ENCODE measurements at places on chromosomes 2 and 18. TPM values are rescaled to one million over a fixed set of nuclear protein-coding genes. Genes with fewer than 3 reads are reported as not detected.

MFSD2B gene
- not detected for total RNA-seq

UGT1A4 gene
- 0.56 TPM for total RNA-seq

NYAP2 gene
- total RNA-seq: not detected

NT5C1B gene
- 0.13 TPM for total RNA-seq

MEP1B gene
- not detected for total RNA-seq

PCARE gene
- total RNA-seq: not detected

CAPN14 gene
- not detected for total RNA-seq

ARHGAP15 gene
- total RNA-seq: 13.0 TPM

TMEM37 gene
- total RNA-seq: 49.0 TPM

ABCG8 gene
- total RNA-seq: not detected

PSD4 gene
- total RNA-seq: 136 TPM

DPP4 gene
- total RNA-seq: 12.7 TPM

TMEM198 gene
- 4.6 TPM for total RNA-seq

RRM2 gene
- 0.83 TPM for total RNA-seq

C1QL2 gene
- total RNA-seq: not detected

SP140L gene
- total RNA-seq: 9.5 TPM

OTOF gene
- total RNA-seq: not detected

LYG1 gene
- total RNA-seq: not detected

KCNK3 gene
- total RNA-seq: 5.6 TPM

RNU2-63P gene
- not detected for total RNA-seq

G6PC2 gene
- not detected for total RNA-seq

ZNF804A gene
- total RNA-seq: 0.49 TPM

DYNAP gene
- not detected for total RNA-seq

GAL3ST2 gene
- not detected for total RNA-seq

AMMECR1L gene
- 12.0 TPM for total RNA-seq

DSG1 gene
- not detected for total RNA-seq

PAIP2B gene
- 11.6 TPM for total RNA-seq

TMEM169 gene
- 3.1 TPM for total RNA-seq

ZNF638 gene
- total RNA-seq: 208 TPM

SLC20A1 gene
- 40.3 TPM for total RNA-seq

IGFBP5 gene
- 704 TPM for total RNA-seq

CHST9 gene
- under 0.01 TPM for total RNA-seq

SPP2 gene
- total RNA-seq: not detected

LHCGR gene
- 0.59 TPM for total RNA-seq

CTAGE1 gene
- total RNA-seq: not detected

GALNT1 gene
- total RNA-seq: 42.6 TPM

CMPK2 gene
- total RNA-seq: 5.7 TPM

TLX2 gene
- total RNA-seq: not detected

DSC2 gene
- total RNA-seq: 7.0 TPM

HOXD13 gene
- total RNA-seq: not detected

PLGLB1 gene
- 5.0 TPM for total RNA-seq

ADAM23 gene
- 0.22 TPM for total RNA-seq

DGKD gene
- total RNA-seq: 22.3 TPM

FRZB gene
- 1.1 TPM for total RNA-seq

All from thyroid gland (tissue), 4 donors.